Fibroblast of the conjunctiva (primary cell): ENCODE measurements at places on chromosomes 6 and 20.

DNA sequence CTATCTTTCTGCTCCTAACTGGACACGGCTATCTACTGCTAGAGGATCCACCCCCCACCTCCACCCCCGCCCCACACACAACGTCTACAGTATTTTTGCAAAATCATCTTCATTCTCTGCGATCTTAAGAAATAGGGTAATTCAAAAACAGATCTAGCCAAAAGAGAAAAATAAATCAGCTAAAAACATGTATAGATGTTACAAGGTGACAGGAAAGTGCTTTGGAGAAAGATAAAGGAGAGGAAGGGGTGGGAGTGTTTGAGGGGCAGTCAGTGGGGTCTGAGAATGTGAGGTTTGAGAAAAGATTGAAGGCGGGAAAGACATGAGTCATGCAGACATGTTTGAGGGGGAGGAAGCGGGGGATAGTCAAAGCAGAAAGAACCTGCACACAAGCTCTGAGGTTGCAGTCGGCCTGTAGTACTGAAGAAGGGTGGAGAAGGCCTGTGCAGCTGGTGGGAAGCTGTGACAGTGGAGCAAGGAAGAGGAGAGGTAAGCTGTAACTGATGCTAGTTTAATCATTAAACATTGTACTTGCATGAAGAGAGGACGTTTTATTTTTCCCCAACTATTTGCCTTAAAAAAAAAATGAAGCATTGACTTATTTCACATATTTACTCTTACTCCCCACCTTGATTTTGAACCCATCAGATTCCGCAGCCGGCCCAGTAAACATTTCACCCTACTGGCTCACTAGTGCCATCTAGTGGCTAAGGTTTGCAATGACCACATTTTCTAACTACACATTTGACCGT, 332.6 kb downstream of the ADGRB3 start:
- peak; percentile 10 for DNase-seq

DNA sequence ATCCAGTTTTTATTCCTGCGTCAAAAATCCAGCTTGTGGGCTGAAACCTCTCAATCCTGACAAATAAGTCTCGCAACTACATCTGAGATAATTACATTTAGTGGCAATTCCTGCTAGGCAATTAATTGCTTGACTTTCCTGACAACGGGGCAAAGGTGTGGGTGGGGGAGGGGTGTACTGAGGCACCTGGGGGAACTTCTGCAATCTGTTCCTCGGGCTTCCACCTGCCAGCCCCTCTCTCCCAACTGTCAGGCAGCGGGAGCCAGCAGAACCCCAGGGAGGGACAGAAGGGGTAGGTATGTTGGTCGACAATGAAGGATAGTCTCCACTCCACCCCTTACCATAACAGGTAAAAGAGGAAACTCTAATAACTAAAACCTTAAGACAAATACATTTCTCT, 6.8 kb downstream of the C6orf52 start:
- DNase-seq: no peak

GRCh38 chr20:61316346-61316745, 64.3 kb downstream of the CDH4 start:
- no peak for DNase-seq

DNA sequence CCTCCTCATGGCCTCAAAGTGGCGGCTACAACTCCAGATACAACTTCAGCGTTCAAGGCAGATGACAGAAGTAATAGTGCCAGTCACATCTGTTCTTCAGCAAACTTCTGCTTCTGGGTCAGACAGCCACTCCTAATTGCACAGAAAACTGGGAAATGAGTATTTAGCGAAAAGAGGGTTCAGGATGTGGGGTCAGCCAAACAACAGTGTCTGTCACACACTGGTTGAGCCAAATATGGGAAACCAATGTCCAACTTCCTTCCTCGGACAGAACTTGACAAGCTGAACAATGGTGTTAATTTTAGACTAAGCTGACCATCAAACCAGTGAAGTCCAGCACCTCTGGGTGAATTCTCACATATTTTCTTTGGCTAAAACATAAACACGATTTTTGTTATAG, 22.1 kb downstream of the NUDT3 start:
- no peak for DNase-seq

DNA sequence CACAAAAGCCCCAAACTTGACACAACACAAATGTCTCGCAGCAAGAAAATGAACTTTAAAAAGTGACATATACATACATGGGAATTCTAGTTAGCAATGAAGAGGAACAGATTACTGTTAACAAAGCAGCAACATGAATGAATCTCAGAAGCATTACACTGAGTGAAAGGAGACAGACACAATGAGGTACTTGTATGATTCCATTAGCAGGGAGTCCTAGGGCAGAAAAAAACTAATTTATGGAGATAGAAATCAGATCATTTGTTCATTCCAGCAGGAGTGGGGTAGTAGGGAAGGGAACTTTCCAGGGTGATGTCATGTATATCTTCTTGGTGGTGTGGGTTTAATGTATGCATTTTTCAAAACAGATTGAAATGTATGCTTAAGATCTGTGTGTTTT, 524.4 kb downstream of the KIF16B start:
- DNase-seq: no peak

GRCh38 chr6:25302677-25303128, 23.5 kb downstream of the CARMIL1 start:
- no peak for DNase-seq

- no peak for DNase-seq
These were observed 137.4 kb upstream of the CDH4 start for GRCh38 chr20:61114493-61115175.

DNA sequence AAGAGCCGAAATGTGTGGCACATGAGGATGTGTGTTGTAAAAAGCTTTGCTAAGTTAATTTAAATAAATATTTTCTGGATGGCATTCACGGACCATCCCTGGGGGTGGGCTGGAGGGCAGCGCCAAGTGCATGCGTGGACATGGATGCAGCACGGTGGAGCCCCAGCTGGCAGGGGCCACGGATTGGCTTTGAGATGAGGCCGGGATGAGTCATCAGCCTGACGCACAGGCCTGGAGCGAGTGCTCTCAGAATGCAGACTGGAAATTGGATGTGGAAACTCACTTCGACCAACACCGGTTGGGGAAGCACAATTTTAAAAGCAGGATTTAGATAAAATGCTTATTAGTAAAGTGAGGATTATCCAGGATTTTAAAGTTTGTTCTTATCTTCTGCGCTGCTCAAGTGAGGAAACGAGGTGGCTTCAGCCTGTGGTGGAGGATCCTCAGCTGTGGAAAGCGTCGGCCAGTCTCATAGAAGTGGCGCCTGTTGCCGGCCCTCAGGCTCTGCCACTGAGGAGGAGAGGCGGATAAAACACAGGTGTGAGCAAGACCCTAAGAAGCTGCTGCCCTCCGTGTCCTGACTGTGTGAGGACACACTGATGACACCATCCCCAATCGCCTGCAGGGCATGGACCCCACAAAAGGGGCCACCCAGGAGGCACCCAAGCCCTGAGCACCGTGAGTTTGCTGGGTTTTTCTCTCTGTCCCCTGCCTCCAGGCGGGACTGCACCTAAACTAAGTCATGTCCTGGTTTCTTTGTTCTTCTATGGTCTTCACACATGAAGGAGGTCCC, 279.7 kb downstream of the CDH4 start:
- DNase-seq: no peak
